Mesenchymal stem cell (in vitro differentiated cells and primary cell): ENCODE measurements at places on chromosomes 6 and 20.
A peak's percentile ranks its signal among the peaks of the same experiment; 100 is the strongest.

GRCh38 chr6:52074716-52075115, 12.7 kb downstream of the PKHD1 start:
- no peak for DNase-seq
- H3K4me1 ChIP-seq, result peaks cover 9% of the 10 kb centered on the region
- H3K27ac ChIP-seq, result peak overlapping the region; percentile 10
- no peaks in the 10 kb centered on the region for H3K27me3 ChIP-seq

DNA sequence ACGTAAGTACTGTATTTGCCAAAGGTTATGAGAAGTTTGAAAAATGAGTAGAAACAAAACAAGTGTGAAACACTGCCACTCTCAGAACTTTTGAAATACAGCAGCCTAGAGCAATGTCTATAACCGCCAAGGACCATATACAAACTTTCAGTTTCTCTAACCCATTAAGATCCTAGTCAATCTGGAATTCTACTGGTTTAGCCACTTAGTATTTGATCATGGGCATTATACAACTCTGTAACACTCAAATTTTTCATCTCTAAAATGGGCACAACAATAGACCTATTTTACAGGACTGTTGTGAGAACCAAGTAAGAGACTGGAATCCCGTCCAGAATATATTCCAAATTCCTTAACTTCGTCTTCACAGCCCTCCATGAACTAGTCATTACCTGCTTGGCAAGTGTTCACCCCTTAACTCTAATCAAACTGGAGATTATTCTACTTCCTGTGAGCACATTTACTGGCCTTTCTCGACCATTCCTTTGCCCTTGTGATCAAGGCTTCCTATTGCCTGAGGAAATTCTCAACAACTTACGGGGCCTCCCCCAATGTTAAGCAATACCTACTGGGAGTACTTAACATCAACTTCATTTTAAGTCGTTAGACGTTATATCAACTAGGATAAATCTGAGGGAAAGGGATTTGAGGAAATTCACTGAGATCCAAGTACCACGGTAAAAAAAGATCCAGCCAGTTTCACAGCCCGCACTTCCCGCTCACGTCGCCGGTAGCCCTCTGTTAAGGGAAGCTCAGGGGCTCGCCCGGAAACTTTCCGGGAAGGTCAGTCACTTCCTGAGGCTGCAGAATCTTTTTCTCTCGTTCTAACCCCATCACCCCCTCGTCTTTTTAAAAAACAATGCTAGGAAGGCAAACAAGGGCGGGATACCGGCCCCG, 1.1 kb downstream of the EIF2S2 start:
- peaks cover 33% of the 10 kb centered on the region for H3K36me3 ChIP-seq
- H3K27me3 ChIP-seq, result no peaks in the 10 kb centered on the region
- peak overlapping the region; percentile 98 for H3K4me3 ChIP-seq
- H3K4me1 ChIP-seq, result peaks cover 7% of the 10 kb centered on the region
- peak; percentile 84 for DNase-seq

- H3K4me1 ChIP-seq, result peaks cover 10% of the 10 kb centered on the region
- H3K4me3 ChIP-seq, result peak overlapping the region; percentile 1
- H3K27ac ChIP-seq, result peak overlapping the region; percentile 94
- H3K36me3 ChIP-seq, result no peaks in the 10 kb centered on the region
Measured at GRCh38 chr6:56714273-56714672, 71.6 kb upstream of the DST start.

- no peak for DNase-seq
- H3K27ac ChIP-seq, result no peak overlapping the region
- no peaks in the 10 kb centered on the region for H3K36me3 ChIP-seq
- peaks cover 1% of the 10 kb centered on the region for H3K4me1 ChIP-seq
- no peak overlapping the region for H3K4me3 ChIP-seq
- no peaks in the 10 kb centered on the region for H3K27me3 ChIP-seq
Measured at GRCh38 chr6:139699335-139699734, 324.9 kb upstream of the CITED2 start.

DNA sequence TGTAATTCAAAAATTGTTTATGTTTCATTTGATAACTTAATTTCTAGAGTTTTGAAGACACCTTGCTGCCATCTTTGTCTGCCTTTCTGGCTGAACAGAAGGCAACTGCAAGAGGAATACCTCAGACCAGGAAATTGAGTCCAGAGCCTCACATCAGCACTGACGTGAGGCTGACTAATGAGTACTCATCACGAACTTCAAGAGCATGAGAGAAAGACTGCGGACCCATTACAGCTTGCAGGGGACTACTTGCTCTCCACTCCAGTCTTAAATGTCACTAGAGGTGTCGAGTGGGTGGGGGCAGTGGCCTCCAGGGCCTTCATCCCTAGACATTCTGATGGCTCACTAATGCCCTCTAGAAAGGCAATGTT, 109.5 kb upstream of the SSTR4 start:
- DNase-seq, result peak; percentile 71
- no peak overlapping the region for H3K4me3 ChIP-seq
- H3K36me3 ChIP-seq, result no peaks in the 10 kb centered on the region
- peaks cover 12% of the 10 kb centered on the region for H3K27me3 ChIP-seq

- DNase-seq, result peak; percentile 16
- no peaks in the 10 kb centered on the region for H3K36me3 ChIP-seq
- no peaks in the 10 kb centered on the region for H3K27me3 ChIP-seq
- H3K4me3 ChIP-seq, result no peak overlapping the region
Measured at GRCh38 chr6:91433660-91434534, 847.0 kb upstream of the MAP3K7 start.

GRCh38 chr6:2230659-2231277, 14.6 kb downstream of the GMDS start:
- DNase-seq, result no peak
- H3K27me3 ChIP-seq, result no peaks in the 10 kb centered on the region
- H3K4me3 ChIP-seq, result no peak overlapping the region
- H3K36me3 ChIP-seq, result no peaks in the 10 kb centered on the region

GRCh38 chr6:136113736-136114173, 136.4 kb downstream of the MTFR2 start:
- peak; percentile 98 for DNase-seq
- H3K4me3 ChIP-seq, result no peak overlapping the region
- H3K4me1 ChIP-seq, result peaks cover 3% of the 10 kb centered on the region
- H3K36me3 ChIP-seq, result peaks cover 51% of the 10 kb centered on the region
